Suppressor macrophage (primary cell): ENCODE measurements at places on chromosomes 16 and 17.
A peak's percentile ranks its signal among the peaks of the same experiment; 100 is the strongest.

DNA sequence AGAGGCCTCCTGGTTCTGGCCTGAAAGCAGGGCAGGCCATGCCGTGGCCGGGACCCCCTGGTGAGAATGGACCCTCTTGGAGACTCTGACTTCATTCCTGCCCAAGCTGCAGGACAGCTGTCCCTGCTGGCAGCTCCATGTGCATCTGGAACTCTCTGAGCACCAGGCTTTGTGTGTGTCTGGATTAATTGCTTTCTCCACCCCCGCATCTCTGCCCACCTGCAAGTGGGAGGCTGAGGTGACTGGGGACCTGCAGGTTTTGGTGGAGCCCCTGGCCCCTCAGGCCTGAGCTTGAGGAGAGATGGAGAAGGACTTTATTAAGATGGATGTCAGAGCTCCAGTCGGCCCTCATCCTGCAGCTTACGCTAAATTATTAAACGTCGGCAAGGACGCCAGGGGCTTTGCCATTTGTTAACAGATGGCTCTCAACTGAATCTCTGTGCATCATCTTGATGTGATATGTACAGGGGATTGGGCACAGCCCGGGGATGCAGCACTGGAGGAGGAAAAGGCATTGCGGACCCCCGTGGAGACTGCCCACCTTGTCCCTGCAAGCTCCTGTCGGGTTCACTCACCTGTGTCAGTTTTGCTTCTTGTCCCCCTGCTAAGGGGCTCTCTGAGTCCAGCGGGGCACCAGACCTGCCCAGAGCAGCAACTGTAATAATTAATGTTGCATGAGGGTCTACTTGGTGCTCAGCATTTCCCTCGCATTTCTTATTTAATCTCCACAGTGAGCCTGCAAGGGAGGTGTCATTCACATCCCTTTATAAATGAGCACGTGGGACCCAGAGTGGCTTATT lies 154.1 kb upstream of the RPL38 start:
- no peak for DNase-seq

DNA sequence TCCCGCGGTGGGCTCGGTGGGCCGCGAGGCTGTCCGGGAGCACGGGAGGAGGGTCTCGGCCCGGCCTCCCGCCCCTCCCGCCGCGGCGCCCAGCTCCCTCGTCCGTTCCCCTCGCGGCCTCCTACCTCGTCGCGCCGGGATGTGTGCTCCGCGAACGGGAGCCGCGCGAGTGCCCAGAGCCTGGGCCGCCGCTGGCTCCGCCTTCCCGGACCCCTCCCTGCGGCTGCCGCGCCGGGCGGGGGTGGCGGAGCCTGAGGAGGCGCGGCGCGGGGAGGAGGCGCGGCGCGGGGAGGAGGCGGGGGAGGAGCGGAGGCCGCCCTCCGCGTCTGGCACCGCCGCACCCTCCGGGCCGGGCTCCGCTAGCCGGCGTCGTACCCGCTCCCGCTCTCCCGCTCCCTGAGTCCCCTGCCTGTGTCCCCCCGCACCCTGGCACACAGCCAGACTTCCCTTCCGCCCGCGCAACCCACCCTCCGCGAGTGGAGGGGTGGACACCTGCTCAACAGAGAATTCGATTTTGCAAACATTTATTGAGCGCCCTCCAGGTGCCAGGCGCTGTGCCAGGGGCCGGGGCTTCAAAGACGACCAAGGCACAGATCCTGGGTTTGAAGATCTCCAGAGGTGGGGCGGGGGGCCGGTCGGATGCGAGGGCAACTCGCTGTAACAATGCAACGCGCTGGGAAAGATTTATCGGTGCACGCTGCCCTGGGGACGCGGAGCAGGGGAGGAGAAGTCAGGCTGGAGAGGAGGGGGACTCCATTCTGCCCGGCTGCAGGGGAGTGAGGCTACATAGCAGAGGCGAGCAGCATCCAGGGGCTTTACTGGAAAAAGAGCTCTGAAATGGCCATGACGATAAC lies at the start of gene MPP3:
Gene MPP3 (minus strand): TSS at position 171 of the 854 bp plus-strand sequence. CDS start 1,240 bp downstream, outside the sequence.
- peak; percentile 45 for DNase-seq

DNA sequence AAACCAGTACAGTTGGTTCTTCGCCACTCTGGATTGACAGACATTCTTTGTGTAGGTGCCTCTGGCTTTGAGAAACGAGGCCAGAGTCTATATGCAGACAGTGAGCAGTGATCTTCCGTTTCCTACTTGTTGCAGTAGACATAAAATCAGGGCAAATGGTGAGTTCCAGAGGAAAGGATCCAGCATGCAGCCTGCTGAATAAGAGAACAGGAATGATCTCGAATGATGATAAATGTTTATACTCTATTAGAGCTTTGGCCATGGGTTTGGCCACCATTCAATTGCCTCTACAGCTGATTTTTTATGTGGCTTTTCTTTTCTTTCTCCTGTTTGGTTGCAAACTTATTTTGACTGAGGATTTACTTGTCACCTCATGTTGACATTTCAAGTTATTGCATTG lies 286.7 kb downstream of the IRX3 start:
- no peak for DNase-seq

DNA sequence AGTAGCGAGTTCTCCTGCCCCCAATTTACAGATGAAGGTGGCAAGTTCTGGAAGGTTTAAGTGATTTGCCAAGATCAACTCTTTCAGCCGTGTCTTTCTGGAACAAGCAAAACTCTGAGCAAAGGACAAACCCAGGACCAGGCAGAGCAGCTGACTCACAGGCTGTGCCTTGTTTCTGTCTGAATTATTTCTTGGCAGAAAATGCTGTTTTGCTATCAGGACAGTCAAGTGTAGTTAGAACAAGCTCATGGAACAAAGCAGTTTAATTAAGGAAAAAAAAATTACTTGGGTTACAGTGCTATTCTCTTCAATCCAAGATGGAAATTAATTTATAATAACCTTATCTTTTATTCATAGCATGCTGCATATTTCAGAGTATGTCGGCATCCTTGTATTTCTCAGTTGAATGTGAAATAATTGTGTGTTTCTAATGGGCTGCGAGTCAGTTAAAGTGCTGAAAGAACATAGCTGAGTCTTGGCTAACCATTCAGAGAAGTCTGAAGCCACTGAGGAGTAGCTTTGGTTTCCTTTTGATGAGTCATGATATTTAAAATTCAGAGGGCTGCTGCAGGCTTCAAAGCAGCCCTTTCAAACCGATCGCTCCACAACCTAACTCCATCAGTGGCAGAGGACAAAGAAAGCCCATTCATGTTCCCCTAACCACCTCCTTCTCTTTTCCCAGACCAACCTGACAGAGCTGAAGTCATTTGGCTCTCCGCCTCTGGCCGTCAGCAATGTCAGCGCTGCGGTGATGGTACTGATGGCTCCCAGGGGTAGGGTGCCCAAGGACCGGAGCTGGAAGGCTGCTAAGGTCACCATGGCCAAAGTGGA lies 143.7 kb downstream of the ZNF18 start:
- DNase-seq, result no peak

GRCh38 chr16:65617421-65617820 lies 495.6 kb upstream of the CDH11 start:
- DNase-seq, result no peak

- DNase-seq, result peak; percentile 37
Observed at GRCh38 chr17:75105126-75106080, 4.4 kb upstream of the ARMC7 start.

DNA sequence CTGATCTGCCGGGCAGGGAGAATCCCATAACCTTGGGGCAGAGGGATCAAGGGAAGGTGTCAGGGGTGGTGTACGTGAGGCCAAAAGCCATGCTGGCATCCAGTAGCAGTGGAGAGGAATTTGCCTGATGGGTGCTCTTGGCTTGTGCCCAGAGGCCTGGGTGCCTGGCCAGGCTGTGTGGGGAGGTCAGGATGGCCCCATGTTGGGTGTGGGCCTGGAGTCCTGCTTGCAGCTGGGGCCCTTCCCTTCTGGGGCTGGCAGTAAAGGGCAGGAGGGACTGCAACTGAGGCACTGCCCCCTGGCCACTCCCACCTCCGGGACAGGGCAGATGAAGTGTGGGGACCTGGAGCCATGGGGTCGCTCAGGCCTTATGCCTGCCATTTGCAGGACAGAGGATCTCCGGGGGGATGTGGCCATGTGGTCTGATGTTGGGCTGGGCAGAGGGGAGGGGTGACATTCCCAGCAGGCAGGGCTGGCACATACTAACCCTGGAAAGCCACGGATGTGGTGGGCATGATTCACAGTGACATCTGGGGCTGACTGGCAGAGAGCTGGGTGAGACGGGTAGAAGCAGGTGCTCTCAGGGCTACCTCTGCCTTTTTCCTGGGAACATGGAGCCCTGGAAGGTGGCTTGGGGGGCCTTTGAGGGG lies 3.5 kb downstream of the FMNL1 start:
- DNase-seq, result peak; percentile 26

- no peak for DNase-seq
Observed at GRCh38 chr17:76612465-76612864, 26.8 kb upstream of the ST6GALNAC2 start.

DNA sequence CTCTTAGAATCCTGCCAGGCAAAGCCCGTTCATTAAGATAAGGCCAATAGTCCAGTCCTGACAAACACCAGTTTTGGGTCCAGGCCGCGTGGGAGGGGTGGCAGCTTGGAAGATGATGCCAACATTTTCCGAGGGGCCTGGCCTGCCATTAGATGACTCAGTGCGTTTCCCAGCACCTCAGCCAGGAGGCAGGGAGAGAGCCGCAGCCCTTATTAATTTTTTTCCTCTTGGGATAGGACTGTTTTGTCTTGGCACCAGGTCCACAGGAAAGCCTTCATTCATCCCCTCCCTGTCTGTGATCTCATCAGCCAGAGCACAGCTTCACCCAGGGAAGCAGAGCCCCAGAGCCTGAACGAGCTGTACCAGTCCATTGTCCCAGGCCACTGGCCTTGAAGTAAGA lies 4.7 kb upstream of the NDEL1 start:
- no peak for DNase-seq
